ENCODE measurements at places on chromosomes 1 and 21.

DNA sequence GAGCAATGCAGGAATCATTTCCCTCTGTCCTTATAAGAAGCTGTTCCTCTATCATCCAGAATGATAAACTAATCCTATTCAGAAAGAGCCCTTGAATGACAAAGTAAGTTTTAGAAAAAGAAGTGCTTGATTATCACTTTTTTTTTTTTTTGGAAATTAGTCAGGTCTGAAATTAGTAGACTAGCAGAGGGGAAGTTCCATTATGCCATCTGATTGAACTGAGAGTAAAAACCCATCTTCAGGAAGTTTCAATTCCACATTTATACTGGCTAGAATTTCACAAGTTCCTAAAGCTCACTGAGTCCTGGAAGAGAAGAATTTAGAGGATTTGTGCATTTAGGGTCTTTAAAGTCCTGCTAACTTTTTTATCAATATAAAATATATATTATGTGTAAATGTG is 128.8 kb upstream of the COA6 start:
- no peak for DNase-seq

GRCh38 chr1:24770881-24771280 is 25.6 kb downstream of the CLIC4 start:
- DNase-seq: no peak

DNA sequence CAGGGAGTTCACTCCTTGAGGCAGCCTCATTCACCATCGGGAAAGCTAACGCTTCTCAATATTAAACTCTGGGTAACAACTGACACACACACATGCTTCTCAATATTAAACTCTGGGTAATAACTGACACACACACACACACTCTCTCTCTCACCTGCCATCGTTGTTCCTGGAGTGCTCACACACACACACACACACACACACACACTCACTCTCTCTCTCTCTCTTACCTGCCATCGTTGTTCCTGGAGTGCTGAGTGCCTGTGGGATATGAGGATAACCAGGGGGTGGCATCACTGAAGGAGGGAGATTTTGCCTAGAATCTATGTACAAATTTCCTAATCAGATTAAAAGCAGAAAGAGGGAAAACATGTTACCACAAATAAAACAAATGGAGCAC is 17.1 kb upstream of the GUCA2A start:
- DNase-seq: no peak

- DNase-seq: no peak
Observed at GRCh38 chr1:119139857-119140176, 636 bp downstream of the WARS2 start.

DNA sequence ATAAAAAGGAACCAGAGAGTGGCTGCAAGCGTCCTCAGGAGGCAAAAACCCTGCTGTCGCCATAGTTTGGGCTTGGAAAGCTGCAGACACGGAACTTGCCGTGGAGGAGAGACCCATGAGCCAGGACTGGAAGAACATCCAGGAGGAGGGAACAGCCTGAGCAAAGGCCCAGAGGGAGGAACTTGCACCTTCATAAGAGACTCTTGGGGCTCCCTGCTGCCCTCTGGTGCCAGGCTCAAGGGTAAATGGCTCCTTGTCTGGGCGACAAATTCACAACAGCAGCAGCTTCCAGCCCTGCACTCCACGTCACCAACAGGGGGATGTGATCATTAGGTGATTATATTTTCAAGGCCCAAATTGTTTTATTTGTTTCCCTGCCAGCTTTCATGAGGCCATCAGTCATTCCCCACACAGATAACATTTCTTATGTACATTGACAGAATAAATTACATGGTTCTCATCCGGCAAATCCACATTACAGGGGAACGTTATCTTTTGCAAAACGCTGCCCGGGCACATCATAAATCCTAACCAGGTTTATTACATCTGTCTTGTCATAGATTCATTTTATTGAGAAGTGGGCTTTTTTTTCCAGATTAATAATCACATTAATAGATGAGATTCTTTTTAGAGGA is 143.0 kb upstream of the GRIK3 start:
- DNase-seq: no peak

DNA sequence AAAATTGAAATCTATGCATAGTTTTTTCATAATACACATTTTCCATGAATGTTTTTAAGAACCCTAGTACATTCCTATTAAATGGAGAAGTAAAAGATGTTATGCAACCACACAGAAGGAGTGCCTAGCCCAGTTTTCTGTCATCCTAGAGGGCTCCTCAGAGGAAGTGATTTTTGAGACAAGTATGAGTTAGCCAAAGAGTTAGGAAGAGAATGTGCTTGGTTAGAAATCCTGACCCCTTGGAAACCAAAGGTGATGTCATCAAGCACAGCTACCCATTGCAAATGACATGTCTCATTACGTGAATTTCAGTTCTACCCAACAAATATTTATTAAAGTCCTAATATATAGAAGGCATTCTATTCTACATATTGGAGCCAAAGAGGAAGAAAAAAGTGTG is 88.9 kb upstream of the TNFSF4 start:
- DNase-seq: no peak

- DNase-seq: no peak
Observed at GRCh38 chr1:86195281-86195680, 38.7 kb upstream of the COL24A1 start.

DNA sequence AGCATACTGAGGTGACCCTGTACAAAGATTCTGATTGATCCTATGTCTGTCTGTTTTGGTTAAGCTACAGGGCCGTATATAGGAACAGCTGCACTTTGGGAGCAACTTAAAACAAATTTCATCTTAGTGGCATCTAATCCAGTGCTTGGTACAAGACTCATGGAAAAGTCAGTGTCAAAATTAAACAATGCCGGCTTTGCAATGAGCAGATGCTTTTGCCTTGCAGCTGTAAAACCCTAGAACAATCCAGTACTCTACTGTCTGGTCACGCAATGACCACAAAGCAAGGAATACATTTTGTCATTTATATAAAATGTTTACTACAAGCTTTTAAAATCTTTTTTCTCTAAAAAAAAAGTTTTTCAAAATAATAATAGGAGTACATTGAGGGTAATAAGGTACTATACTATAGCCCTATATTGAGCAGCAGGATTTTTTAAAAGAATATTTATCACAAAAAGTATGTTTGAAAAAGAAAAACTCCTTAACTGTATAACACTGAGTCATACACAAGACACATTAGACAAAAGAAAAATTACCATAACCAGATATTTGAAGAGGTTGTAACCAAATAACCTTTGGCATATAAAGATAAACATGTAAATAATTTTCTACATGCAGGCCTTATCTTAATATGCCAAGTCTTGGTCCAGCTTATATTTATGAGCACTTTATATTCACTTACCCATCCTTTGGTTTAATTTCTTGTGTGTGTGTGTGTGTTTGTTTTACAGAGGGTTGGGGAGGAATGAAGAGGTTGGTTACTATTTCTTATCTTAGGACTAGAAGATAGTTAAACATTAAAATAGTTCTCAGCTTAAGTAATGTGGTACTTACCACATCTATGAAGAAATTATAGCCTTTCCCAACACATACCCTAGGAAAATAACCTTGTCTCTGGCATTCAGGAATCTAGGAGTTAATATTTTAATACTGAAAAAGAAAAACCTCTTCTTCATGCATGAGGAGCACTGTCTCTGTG is 262.3 kb downstream of the FAF1 start:
- peak; percentile 19 for DNase-seq

- no peak for DNase-seq
Observed at GRCh38 chr1:30353637-30354036, 369.7 kb downstream of the MATN1 start.

- DNase-seq: no peak
Observed at GRCh38 chr1:43844114-43844513, 89.5 kb upstream of the ARTN start.

DNA sequence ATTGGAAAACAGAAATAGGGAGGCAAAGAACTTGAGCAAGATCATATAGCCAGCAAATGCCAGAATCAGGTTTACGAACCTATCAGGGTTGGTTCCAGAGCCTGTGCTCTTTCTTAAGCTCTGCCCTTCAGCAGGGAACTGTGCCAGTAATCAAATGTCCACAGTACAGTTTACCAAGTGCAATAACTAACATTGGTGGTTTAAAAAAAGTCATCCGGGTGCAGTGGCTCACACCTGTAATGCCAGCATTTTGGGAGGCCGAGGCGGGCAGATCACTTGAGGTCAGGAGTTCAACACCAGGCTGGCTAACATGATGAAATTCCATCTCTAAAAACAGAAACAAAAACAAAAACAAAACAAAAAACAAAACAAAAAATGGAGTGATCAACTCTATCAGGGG is 182.7 kb downstream of the LMX1A start:
- no peak for DNase-seq

DNA sequence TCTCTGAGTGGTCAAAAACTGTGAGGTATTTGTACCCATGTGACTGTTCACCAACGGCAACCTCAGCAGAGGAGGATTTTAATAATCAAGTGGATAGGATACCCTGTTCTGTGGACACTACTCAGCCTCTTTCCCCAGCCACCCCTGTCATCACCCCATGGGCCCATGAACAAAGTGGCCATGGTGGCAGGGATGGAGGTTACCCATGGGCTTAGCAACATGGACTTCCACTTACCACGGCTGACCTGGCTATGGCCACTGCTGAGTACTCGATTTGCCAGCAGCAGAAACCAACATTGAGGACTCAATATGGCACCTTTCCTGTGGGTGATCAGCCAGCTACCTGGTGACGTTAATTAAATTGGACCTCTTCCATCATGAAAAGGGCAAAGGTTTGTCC is 1782.7 kb downstream of the PLA2G4A start:
- DNase-seq: no peak
